ENCODE measurements at places on chromosomes 2 and 18. TPM values are rescaled to one million over a fixed set of nuclear protein-coding genes. Genes with fewer than 3 reads are reported as not detected.

GRCh38 chr2:11320698-11321492 lies 23.5 kb downstream of the ROCK2 start:
- DNase-seq, result no peak

- no peak for DNase-seq
These were observed 848.8 kb upstream of the KLHL29 start for GRCh38 chr2:22536133-22536532.

DNA sequence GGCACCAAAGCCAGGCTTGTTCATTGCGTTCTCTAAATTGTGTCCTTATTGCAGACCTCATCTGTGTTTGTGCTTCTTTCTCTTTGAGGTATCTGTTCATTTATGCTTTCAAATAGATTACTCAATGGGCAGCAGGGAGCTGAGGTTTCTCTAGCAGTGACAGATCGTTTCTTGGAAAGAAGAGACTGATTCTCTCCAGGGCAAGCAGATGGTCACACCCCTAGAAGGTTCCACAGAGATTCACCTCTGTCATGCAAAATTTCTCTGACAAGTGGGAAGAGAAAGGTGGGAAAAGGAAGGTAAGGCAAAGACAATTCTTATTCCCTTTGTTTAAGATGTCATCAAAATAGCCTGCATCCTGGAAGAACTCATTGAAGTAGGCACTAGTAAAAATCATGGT lies 14.0 kb downstream of the DLGAP1 start:
- no peak for DNase-seq

DNA sequence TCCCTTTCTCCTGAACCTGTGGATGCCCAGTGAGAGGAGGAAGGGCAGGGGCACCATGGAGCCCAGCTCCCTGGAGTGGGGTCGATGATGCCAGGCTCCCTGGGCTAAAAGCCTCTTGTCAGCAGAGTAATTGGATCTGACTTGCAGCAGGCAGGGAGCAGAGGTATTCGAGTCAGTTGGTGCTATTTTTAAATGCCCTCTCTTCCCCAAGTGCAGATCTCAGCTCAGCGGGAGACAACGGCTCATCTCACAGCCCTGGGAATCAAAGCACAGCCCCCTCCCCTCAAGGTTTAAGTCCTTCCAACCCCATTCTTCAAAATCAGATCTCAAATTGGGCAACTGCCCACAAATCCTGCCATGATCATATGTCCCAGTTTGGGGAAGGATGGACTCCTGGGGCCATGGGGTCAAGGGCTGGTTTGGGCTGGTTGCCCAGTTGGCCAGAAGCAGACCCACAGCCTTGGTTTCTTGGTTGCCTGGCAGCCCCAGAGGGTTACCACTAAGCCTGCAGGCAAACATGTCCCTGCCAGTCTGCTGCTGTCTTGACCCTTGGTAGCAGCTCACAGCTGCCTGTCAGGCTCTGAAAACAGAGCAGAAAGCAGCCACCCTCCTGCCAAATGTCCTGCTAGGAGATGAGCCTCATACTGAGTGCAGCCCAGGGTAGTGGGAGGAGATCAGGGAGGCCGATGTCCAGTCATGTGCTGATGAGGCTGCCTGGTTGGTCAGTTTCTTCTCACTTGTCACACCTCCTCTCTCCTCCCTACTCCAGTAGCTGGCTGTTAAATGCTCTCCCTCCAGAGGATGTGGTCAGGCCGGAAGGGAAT lies 244.9 kb downstream of the LOXHD1 start:
- no peak for DNase-seq

GRCh38 chr2:128234613-128235012 lies 84.1 kb downstream of the HS6ST1 start:
- no peak for DNase-seq

DNA sequence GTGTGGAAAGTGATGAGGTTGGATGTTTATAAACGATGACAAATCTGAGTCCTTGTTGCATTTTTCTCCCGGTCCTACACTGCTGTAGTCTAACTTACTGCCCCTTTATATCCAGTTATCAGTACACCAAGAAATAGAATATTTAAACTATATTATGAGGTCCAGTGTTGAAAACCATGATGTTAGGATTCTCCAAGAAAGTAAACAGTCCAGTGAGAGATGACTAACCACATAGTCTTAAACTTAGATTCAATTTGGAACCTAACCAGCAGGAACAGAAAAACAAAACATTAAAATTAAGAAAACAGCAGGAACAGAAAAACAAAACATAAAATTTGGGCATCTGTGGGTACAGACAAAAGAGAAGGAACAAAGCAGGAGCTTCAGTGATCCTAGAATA lies 143.2 kb downstream of the TPGS2 start:
- no peak for DNase-seq

- DNase-seq, result no peak
These were observed 140.8 kb downstream of the NUP35 start for GRCh38 chr2:183264890-183265535.

DNA sequence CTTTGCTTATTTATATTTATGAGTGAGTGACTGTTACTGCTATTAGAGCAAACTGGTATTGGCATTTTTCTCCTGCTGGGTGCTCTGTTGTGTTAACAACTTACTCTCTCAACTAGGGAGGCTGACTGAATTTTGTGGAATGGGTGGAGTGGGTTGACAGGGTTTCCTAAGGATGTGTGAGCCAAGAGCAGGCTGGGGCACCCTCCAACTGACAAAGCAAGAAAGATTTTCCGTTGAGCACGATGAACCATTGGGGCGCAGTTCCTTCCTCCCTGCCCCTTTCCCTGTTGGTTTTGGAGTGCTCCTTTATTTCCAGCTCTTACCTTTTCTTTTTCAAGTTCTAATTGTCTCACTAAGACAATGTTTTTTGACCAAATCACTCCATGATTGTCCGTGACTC lies 20.3 kb downstream of the SEH1L start:
- DNase-seq, result no peak

- no peak for DNase-seq
These were observed 755.4 kb upstream of the VRK2 start for GRCh38 chr2:57291209-57291608.

GRCh38 chr2:39696101-39696553 lies 30.4 kb downstream of the TMEM178A start:
- DNase-seq, result no peak

DNA sequence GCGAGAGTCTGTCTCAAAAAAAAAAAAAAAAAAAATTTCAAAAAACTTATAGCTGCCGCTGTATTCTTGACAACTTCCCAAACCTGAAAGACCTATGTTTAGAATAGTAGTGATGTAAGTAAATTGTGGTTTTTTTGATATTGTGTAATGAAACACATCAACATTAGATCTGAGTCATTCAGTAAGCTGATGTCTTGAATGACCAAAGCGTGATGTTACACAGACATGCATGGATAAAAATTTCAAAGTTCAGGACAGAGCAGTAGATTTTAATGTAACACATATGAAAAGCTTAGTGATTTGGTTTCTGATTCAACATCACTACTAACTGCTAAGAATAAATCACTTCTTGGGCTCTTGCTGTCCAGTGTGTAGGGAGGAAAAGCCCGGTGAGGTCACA lies 69.3 kb upstream of the MEX3C start:
- DNase-seq, result no peak

- no peak for DNase-seq
These were observed 8.7 kb downstream of the CHMP1B start for GRCh38 chr18:11859903-11860407.

DNA sequence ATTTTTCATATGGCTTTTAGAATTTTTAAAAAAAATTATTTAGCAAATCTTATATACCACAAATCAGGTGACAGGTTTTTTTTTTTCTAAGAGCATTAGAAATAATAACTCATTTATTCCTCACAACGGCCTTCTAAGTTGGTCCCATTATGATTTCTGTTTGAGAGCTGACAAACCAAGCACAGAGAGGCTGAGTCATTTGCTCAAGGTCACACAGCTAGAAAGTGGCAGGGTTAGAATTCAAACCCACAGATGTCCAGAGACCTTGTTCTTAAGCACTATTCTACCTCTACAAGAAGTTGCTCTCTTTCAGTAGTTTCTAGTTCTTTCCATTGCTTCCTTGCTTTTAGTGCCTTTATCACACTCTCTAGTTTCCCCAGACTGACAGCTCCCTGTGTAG lies 28.8 kb upstream of the LPIN1 start:
- DNase-seq, result no peak

GRCh38 chr2:122804494-122804893 lies 1049.0 kb downstream of the TSN start:
- DNase-seq, result no peak

GRCh38 chr2:15633043-15633970 lies 41.6 kb downstream of the DDX1 start:
- DNase-seq, result no peak

- no peak for DNase-seq
These were observed 7.5 kb upstream of the RNF144A start for GRCh38 chr2:6909431-6910385.

C2orf81 gene
- total RNA-seq, result 6.4 TPM

DNER gene
- not detected for total RNA-seq

HNRNPLL gene
- 61.8 TPM for total RNA-seq

GPR39 gene
- not detected for total RNA-seq
